ENCODE measurements at places on chromosomes 3 and 15.

DNA sequence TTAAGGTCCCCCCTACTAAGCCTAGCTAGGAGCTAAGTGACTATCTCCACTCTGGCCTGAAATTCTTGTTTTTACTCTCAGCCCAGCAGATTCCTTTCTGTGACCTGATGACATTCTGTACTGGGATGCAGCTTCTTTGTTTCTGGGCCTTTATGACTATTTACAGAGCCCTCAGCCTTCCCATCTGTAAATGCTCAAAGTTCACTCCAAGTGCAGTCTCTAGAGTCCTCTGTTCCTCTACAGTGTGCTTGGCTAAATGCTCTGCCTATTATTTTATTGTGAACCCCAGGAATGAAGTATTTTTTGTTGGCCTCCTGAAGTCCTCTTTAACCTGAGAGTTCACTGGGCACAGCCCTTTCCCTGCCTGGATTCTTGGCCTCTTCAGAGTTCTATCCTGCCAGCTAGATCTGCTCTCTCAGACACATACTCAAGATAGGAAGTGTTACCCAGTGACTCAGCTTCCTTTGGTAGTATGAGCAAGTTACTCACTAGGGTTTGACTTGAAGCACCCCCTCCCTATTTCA is 278.1 kb upstream of the P2RY1 start:
- no peak for DNase-seq

DNA sequence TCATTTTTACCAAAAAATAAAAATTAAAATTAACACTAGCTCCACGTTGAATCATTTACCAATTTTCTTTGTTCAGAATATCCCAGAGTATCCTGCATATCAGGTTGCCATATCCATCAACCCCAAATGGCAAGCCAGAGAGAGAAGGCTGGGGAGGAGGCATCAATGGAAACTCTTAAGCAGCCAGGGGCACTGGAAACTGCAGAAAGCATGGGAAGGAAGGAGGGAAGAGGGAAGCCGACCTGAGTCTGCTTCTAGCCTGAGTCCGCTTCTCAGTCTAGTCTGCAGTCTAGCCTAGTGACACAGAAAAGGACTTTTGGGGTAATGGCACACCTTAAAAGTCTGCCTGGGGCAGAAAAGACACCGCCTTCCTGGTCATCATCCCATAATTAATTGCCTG is 1.6 kb upstream of the MTHFS start:
- DNase-seq = no peak

- no peak for DNase-seq
These were observed 4.4 kb upstream of the ZNF589 start for GRCh38 chr3:48236531-48236930.

DNA sequence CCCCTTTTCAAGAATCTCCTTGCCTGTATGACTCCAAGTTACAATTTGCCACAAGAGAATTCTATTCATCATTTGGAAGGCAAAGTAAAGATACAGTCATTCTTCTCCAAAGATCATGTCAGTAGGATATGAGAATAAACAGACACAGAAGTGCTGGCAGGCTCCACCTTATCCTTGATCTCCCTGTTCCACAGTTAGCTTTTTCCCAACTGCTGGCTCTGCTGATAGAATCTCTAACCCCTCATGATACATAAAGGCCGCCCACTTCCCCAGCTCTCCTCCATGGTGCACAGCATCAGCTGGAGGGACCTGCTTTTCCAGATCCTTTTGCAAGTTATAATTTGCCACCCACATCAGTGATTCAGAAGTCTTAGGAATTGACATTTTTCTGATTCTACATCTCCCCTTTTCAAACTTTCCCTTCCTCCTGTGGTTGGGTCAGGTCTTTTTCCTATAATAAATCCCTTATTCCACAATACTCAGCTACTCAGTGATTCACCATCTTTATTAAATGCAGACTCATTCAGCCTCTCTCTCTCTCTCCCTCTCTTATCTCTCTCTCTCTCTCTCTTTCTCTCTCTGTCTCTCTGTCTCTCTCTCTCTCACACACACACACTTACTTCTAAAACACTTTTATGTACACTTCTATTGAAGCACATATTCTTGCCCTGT is 465.4 kb downstream of the GBE1 start:
- DNase-seq = no peak

All from T-cell (primary cell).